Transverse colon (tissue), 4 donors: ENCODE measurements at places on chromosomes 16 and 17. TPM values are rescaled to one million over a fixed set of nuclear protein-coding genes. Genes with fewer than 3 reads are reported as not detected.
A peak's percentile ranks its signal among the peaks of the same experiment; 100 is the strongest.

SMPD3 gene
- 168 TPM for total RNA-seq

TENT4B gene
- total RNA-seq, result 17.3 TPM

DNA sequence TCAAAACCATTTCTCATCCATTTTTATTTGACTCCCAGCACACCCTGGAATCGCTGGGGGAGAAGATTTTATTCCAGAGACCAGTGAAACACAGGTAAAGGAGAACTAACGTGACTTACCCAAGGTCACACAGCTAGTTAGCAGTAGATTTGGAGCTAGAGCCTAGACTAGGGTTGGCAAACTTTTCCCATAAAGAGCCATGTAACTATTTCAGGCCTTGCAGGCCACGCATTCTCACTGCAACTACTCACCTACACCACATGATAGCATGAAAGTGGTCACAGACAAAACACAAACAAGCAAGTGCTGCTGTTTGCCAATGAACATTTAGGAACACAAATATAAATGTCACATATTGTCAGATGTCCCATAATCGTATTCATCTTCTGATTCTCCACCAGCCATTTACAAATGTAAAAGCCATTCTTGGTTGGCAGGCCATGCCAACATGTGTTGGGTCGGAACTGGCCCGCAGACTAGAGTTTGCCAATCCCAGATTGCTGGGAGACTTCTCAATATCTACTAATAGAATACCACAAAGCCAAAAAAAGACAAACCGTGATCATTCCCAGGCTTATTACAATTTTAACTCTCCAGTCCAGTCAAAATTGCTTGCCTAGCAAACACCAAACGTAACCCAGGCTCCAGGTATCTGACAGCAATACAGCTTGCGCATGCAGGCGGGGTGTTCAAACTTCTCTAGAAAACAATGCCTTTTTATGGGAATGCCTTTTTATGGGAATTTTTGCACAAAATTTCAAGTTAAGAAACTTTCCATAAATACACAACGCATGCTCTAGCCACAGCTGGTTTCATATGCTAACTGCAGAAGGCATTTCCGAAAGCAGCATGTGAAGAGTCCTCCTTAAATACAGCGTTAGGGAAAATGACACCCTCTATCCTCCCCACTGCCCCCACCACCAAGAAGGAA lies 20.9 kb downstream of the ZFHX3 start:
- no peak for DNase-seq

DNA sequence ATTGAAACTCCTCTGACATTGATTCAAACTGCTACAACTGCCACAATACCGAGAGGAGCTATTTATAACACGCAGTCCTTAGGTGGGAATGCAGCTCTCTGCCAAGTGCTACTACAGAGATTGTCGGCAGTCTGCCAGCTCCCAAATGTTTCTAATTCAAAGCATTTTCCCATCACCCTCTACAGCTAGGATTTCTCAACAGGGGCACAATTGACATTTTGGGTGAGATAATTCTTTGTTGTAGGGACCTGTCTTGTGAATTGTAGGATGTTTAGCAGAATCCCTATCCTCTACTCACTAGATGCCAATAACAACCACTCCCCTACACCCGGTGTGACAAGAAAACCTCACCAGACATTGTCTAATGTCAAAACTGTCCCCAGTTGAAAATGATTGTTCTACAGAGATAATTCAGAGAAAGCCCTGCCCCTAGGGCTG lies 7.8 kb upstream of the N4BP1 start:
- no peak for DNase-seq

PPL gene
- 25.2 TPM for total RNA-seq

GRCh38 chr16:74562117-74562516 lies 44.8 kb downstream of the GLG1 start:
- DNase-seq, result no peak

GRCh38 chr16:11586856-11587642 lies at the start of gene LITAF:
Gene LITAF (minus strand): TSS chr16:11586919. CDS start chr16:11556730, 30,189 bp downstream.
- DNase-seq, result peak; percentile 76

TBC1D3H gene
- total RNA-seq, result not detected

- no peak for DNase-seq
These were observed 48.3 kb upstream of the GPR139 start for GRCh38 chr16:20122011-20122410.

DNA sequence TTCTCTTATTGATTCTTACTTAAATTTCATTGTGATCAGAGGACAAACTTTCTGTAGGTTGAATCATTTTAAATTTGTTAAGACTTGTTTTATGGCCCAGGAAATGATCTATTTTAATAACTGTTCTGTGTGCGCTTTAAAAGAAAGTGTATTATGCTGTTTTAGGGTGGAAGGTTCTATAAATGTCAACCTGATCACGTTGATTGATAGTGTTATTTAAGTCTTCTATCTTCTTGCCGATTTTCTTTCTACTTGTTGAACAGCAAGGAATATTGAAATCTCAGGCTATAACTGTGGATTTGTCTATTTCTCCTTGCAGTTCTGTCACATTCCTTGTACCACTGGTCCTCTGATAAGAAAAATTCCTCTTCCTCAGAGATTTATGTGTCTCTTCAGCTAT lies 112.7 kb downstream of the TANC2 start:
- no peak for DNase-seq

CIITA gene
- total RNA-seq, result 26.9 TPM

GRCh38 chr17:79924639-79924976 lies 85.4 kb upstream of the CBX4 start:
- no peak for DNase-seq

DNA sequence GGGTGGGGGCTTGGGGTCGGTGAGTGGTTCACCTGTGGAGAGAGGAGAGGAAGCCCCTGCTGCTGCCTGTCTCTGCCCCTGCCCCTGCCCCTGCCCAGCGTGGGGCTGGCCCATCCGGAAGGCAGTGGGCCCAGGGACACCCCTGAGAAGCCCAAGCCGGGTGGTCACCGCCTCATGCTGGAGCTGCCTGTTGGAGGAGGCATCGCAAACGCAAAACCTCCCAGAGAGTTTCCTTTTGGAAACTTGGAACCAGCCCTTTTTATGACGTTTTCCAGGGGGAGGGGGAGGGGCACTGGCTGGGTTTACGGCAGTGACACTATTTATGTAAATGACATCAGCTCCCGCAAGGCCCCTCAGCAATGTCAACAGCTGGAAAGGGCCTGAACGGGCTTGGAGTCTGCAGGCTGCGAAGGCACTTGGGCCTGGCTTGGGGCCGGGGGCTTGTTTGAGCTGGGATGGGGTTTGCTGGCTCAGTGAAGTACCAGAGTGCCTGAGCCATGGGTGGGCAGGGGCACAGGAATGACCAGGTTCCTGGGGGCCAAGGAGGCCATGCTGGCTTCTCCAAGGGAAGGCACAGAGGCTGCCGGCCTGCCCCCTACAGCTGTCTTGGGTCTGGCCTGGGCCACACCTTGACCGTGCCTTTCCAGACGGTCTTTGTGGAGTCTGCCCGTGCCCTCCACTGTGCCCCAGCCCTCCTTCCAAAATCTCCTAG lies 219.5 kb downstream of the NTN1 start:
- DNase-seq, result peak; percentile 71

DNA sequence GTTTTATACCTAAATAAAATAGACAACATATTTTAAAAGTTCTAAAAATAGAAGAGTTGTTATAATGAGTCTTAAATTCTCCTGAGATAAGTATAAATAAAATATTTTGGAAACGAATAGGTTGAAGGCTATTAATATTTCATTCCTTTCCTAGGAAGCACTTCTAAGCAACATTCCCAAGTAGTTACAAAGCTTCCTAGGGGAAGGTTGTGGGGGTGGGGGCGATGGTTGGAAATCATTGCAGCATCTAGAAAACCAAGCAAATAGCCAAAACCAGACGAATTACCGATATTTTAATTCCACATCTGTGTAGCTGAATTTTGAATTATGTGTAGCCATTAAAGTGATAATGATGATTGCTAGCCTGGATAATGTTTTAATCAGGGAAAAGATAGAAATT lies 26.9 kb downstream of the PTRH2 start:
- DNase-seq, result no peak

CX3CL1 gene
- total RNA-seq, result 1.8 TPM

GRCh38 chr16:3998793-3999478 lies 117.3 kb downstream of the ADCY9 start:
- no peak for DNase-seq

DNA sequence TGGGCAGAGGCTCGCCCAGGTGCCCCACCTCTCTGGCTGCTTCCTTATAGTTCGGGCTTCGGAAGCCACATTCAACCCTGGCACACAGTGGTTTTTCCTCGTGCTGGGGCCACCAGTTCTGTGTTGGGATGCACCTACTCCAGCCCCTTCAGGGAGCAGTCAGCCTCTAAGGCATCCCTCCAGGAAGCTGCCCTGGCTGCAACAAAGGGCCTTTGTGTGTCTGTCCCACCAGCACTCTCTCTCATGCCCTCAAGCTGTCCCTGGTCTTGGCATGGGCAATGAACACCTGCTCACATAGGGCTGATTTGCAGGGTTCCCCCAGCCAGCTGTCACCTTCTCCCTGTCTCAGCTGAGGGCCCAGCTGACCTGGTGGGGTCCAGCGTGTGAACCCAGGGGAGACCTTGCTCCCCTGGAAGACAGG lies 754 bp upstream of the NOXO1 start:
- peak; percentile 78 for DNase-seq

GAST gene
- total RNA-seq, result not detected

GRCh38 chr16:28183930-28184329 lies 27.8 kb downstream of the XPO6 start:
- no peak for DNase-seq

DHRS7C gene
- not detected for total RNA-seq

- no peak for DNase-seq
These were observed 49.0 kb downstream of the RTN4RL1 start for GRCh38 chr17:1976000-1976682.

DNA sequence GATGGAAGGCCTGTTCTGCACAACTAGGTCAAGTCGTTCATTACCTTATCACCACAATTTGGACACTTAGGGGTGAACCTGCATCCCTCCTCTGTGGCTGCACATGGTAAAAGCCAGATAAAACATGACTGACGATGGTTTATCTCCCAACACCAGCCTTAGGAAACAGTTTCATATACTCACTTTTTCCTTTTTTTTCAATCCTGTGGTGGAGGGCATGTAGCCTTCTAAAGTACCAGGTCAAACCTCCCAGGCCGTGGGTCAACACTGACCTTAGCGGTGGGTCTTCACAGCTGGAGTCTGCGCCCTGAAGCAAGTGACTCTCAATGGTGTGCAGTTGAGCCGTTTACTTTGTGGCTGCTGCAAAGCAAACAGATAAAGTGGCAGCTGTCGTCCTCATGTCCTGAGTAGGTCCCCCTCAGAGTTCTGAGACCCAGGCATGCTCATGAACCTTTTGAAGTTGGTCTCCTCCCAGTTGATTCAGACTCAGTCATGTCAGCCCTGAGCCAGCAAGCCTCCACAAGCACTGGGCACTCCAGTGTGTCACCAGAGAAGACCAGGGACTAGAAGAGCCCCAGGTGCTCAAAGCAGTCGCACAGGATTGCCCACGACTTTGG lies 5.9 kb downstream of the FAHD1 start:
- DNase-seq, result no peak

HSF4 gene
- 29.5 TPM for total RNA-seq

- DNase-seq, result no peak
These were observed 84.2 kb downstream of the WWOX start for GRCh38 chr16:78183437-78184237.

KRTAP4-4 gene
- total RNA-seq, result not detected

- DNase-seq, result no peak
These were observed 1.6 kb downstream of the HS3ST6 start for GRCh38 chr16:1916640-1916990.

- peak; percentile 77 for DNase-seq
These were observed 162.6 kb upstream of the PLCG2 start for GRCh38 chr16:81616321-81617020.

DNA sequence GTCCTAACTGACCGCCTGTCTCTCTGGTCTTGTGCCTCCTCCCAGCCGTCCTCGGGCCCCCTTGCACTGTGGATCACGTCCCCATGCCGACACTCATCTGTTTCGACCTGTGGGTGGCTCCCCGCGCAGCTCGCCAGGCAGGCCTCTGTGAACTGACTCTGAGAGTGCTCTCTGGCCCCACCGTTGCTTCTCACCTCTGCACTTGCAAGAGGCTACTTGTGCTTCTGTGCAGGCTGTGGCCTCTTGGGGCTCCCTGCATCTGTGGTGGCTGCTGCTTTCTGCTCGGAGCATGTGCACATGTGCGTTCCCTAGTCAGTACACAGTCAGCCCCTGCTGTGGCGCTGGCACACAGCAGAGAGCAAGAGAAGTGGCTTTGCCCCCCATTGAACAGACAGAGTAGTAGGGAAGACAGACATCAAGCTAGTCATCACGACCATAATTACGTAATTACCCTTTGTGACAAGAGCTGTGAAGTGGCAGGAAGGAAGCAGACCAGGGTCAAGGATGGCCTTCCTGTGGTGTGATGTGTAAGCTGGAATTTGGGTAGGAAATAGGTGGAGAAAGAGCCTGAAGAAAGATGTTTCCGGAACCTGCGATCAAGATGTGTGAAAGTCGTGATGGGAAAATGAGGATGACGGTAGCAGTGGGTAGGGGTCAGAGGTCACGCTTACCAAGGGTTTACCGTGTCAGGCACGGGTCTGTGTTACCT lies 256.0 kb upstream of the CACNG5 start:
- DNase-seq, result no peak

DNA sequence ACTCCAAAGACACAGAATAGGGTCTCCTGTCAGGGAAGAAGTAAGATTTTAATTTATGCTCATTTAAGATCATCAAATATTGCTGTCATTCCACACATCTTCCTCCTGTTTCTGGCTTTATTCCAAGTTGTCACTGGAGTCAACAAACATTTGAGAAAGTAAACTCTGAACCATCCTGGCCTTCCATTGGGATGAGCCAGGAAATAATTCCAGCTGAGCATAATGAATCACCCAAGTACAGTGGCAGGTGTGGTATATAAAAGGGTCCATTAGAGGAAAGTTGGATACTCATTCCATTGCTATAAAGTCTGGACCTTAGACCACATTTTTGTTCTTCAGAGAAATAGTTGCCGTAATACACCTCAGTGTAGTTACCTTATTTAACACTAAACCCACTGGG lies 246.1 kb downstream of the SLC39A11 start:
- no peak for DNase-seq

DNA sequence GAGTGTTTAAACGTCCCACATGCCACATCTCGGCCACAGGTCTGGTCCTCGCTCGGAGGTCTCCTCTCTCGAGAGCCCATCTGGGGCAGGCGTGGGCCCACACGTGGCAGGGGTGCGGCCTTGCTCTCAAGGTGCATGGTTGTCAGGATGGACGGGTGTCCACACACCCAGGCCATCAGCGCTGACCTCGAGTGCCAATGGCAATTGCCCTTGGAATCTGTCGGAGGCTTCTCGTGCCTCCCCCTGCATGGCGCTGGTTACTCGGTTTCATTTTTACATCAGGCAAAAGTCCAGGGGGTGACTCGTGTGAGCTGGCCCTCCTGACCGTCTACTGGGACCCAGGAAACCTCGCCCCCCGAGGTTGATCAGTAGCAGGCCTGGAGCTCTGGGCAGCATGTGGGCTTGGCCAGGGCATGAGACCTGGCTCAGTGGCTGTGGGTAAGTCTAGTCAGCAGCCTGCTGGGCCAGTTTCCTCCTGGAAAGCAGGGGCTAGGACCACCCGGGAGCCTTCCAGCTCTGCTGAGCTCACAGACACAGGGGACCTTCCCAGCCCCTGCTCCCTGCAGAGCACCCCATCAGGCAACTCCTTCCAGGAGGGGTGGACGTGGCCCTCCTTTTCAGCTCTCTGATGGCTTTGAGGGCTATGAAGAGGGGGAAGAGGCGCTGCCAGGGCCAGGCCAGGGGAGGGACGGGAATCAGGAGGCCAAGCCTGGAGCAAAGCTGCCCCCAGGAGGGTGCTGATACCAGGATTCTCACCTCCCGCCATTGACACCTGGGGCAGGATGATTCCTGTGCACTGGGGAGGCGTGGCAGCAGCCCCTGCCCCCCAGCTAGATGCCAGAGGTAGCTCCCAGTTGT lies 3.7 kb upstream of the ZNF469 start:
- DNase-seq, result no peak

C1QL1 gene
- total RNA-seq, result not detected

SSH2 gene
- 99.9 TPM for total RNA-seq
